ENCODE measurements at places on chromosomes 7 and 10. TPM values are rescaled to one million over a fixed set of nuclear protein-coding genes. Genes with fewer than 3 reads are reported as not detected.

DNAJC30 gene
- 6.7 TPM for total RNA-seq

DNA sequence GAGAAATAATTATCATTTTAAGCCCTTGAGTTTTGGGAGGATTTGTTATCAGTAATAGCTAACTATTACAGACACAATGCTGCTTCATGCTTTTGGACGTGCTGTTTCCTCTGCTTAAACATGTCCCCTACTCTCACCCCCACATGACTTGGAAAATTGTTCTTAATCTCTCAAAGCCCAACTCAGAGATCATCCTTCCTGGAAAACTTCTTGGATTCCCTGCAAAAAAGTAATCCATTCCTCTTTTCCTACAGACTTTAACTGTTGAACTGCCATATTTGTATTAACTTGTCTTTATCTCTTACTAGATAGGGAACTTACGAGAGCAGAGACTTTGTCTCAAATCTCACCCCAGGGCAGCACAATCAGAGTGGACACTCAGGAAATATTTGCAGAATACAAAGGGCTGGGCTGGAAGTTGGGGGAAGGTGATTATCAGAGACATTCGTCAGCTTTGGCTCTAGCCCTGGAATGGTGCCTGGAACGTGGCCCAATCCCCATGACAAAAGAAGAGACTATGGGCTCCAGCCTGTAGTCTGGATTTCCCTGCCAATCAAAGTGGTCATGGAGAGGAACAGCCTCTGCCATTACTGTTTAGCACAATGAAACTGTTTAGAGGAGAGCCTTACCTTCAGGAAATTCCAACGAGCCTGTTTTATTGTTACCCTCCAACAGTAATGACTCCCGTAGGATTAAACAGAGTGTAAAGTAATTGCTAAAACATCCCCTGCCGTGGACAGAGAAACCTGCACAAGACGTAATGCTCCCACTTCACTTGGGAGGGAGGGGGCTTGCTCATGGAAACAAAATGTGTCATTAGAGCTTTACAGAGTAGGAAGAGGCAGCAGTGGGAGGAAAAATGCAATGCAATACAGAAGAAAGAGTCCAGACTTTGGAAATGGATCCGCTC is 140.4 kb upstream of the AUTS2 start:
- H3K27ac ChIP-seq: no peak overlapping the region
- H3K4me3 ChIP-seq: no peak overlapping the region
- no peaks in the 10 kb centered on the region for H3K4me1 ChIP-seq
- DNase-seq: no peak

DNA sequence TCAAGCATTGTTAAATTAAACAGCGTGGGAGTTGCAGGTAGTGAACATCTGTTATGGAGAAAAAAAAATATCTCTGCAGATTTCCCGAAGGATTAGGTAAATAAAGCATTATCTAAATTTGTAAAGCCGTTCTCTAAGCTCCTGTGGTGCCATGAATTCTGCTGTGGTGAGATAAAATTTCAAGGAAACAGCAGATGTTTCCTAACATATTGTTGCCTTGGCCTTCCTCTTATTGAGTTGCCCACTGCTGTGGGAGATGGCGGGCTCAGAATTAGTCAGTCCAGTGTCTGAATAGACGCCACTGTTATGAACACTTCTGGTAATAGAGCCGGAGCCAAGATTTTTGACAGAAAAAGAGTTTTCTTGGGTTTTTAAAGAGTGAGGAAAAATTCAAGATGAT is 82.6 kb upstream of the ELMO1 start:
- H3K27me3 ChIP-seq: peaks cover 4% of the 10 kb centered on the region
- no peak for DNase-seq
- no peaks in the 10 kb centered on the region for H3K4me1 ChIP-seq
- no peak overlapping the region for H3K27ac ChIP-seq
- no peak overlapping the region for H3K4me3 ChIP-seq

GRCh38 chr7:103988468-103989199 is 824 bp downstream of the RELN start:
- H3K36me3 ChIP-seq: no peaks in the 10 kb centered on the region
- peak overlapping the region; percentile 12 for H3K4me3 ChIP-seq
- peaks cover 5% of the 10 kb centered on the region for H3K4me1 ChIP-seq
- no peak overlapping the region for H3K27ac ChIP-seq

DNA sequence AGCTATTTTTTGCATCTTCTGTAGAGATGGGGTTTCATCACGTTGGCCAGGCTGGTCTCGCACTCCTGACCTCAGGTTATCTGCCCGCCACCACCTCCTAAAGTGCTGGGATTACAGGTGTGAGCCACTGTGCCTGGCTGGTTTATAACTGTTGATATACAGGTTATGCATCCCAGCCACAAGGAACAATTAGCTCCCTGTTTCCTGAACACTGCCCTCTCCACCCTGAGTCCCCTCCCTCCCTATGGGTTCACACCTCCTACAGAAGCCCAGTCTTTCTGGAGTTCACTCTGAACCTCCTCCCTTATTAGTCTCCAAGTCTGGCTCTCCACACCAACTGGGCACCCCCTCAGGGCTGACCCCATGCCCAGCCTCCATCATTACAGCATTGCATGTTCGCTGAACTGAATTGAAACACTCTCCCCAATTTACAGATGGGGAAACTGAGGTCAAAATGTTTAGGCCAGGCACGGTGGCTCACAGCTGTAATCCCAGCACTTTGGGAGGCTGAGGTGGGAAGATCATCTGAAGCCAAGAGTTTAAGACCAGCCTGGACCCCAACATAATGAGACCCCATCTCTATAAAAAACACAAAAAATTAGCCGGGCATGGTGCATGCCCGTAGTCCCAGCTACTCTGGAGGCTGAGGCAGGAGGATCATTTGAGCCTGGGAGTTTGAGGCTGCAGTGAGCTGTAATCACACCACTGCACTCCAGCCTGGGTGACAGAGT is 1.7 kb upstream of the CLIP2 start:
- no peak for DNase-seq
- H3K27me3 ChIP-seq: peaks cover 24% of the 10 kb centered on the region
- no peaks in the 10 kb centered on the region for H3K36me3 ChIP-seq
- no peak overlapping the region for H3K27ac ChIP-seq
- no peak overlapping the region for H3K4me3 ChIP-seq

- no peak for DNase-seq
- no peak overlapping the region for H3K27ac ChIP-seq
- H3K4me3 ChIP-seq: no peak overlapping the region
- no peaks in the 10 kb centered on the region for H3K4me1 ChIP-seq
Measured at GRCh38 chr7:84982199-84982598, 204.7 kb downstream of the SEMA3D start.

- H3K27ac ChIP-seq: peak within 1 kb of the TSS; percentile 55
- H3K4me3 ChIP-seq: peak within 1 kb of the TSS; percentile 65
- no peaks in the 10 kb centered on the region for H3K36me3 ChIP-seq
Measured at GRCh38 chr7:74289018-74289658, at the start of gene CLIP2. TSS of gene CLIP2 (plus strand) at chr7:74289407. CDS start at chr7:74317547, 28,140 bp downstream.

DNA sequence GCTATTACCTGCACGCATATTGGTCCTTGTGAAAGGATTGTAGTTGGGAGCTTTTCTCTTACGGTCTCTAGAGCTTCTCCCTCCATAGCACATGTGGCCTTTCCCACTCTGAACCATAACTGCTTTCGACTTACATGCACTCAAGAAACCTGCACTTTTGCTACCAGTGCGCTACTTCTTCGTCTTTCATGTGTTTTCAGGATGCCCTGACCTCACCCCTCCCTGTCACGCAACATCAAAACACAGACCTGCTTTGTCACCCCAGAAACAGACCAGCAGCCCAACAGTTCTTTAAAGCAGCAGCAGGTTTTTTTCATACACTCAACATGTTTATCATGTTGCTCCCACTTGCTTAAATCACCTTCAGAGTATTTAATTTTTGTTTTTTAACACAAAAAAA is 243.5 kb upstream of the TCF7L2 start:
- H3K36me3 ChIP-seq: peaks cover 4% of the 10 kb centered on the region
- no peak overlapping the region for H3K27ac ChIP-seq
- peak; percentile 13 for DNase-seq
- no peaks in the 10 kb centered on the region for H3K27me3 ChIP-seq

DNA sequence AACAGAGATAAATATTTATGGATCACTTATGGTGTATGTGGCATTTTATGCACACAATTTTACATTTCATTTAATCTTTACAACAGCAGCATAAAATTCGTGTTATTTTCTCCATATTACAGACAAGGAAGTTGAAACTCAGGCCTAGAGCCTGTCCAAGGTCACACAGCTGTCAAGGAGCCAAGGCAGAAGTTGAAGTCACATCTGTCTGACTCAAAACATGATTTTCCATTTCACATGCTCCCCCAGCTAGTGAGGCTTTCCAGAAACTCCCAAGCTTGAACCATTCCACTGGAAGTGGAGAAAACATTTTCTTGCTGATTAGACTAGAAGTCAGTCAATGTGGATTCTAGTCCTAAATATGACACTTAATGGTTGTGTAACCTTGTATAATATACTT is 110.5 kb downstream of the HECTD2 start:
- peaks cover 6% of the 10 kb centered on the region for H3K27me3 ChIP-seq
- no peak for DNase-seq
- H3K36me3 ChIP-seq: no peaks in the 10 kb centered on the region
- H3K4me1 ChIP-seq: no peaks in the 10 kb centered on the region
- H3K27ac ChIP-seq: no peak overlapping the region

DNA sequence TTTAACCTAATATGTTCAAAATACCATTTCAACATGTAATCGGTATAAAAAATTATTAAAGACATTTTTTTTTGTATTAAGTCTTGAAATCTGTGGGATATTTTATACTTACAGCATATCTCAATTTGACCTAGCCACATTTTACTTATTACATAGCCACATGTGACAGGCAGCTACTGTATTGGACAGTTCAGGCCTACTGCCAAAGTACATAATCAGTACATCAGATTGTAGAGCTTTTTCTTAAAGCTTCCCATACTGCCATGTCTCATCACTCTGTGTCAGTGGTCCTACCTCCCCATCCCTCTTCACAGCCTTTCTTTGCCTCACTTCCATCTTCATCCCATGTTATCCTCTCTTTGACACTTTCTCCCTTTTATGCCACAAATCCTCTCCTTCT is 43.0 kb downstream of the LOXL4 start:
- H3K27ac ChIP-seq: no peak overlapping the region
- H3K4me3 ChIP-seq: no peak overlapping the region
- no peak for DNase-seq
- H3K27me3 ChIP-seq: no peaks in the 10 kb centered on the region
- H3K4me1 ChIP-seq: peaks cover 21% of the 10 kb centered on the region

Measured in activated CD8-positive, alpha-beta T cell treated with anti-CD3 and anti-CD28 coated beads for 36 hours (primary cell).